Metanephros (tissue), 2 donors: ENCODE measurements at places on chromosomes 7 and 10. TPM values are rescaled to one million over a fixed set of nuclear protein-coding genes. Genes with fewer than 3 reads are reported as not detected.

The TMEM213 gene
- total RNA-seq = 43.8 TPM

The CYCS gene
- 46.9 TPM for total RNA-seq

The KAZALD1 gene
- total RNA-seq = 12.7 TPM

The SLC18A3 gene
- total RNA-seq = not detected

The HABP2 gene
- 0.53 TPM for total RNA-seq
